ENCODE measurements at places on chromosomes 3 and 15. TPM values are rescaled to one million over a fixed set of nuclear protein-coding genes. Genes with fewer than 3 reads are reported as not detected.

Gene GNAT1
- total RNA-seq: not detected

Gene DMXL2
- 11.4 TPM for total RNA-seq

Gene PATL2
- 0.65 TPM for total RNA-seq

Gene PCOLCE2
- total RNA-seq: 12.6 TPM

Gene FBLN2
- 15.5 TPM for total RNA-seq

Gene OCA2
- total RNA-seq: 0.20 TPM

Gene COL8A1
- total RNA-seq: 0.99 TPM

DNA sequence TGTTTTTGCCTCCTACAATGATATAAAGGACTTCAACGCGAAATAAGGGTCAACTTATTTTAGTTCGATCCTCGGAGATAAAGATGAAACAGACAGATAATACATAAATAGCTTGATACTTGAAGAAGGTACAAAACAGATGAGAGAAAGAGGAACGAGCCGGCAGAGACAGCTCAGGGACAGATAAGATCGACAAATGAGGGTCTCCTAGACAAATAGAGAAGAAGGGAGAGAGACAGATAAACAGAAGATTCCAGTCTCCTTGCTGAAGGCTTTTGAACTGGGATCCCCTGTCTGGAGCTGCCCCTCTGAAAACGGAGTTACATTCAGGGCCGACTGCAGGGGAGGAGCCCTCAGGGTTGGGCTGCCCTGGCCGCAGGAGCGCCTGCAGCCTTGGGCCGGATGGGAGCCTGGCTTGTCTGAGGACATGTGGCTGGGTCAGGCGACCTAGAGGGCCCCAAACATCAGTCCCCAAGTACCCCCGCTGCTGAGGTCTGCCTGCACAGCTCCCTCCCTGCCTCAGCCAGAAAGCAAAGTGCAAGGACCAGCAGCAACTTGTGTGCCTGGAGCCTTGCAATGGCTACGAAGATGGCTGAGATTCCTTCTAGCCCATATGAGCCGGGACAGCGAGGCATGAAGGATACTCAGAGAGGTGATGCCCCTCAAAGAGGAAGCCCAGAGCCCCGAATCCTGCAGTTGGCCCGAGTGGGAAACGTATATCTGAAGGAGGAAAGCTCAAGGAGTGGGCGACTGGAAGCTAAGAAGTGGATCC is 926 bp upstream of the SKOR1 start:
- no peak for DNase-seq

DNA sequence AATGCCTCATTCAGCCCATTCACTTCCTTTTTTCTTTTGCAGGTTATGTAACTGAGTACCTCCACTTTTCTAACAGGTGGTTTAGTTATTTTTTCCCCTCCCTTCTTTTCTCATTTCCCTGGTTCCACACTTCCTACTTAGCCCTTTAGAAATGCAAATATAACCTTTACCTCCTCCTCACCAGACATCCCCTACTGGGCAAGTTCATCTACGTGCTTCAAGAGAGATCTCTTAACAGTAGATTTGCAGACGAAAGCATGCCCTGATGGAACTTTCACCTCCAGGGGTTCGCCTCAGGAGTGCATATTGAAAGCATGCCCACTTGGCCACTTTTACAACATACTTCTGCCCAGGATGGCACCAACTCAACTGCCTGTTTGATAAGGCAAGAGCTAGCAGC is 314.1 kb upstream of the LRRC3B start:
- DNase-seq: no peak

DNA sequence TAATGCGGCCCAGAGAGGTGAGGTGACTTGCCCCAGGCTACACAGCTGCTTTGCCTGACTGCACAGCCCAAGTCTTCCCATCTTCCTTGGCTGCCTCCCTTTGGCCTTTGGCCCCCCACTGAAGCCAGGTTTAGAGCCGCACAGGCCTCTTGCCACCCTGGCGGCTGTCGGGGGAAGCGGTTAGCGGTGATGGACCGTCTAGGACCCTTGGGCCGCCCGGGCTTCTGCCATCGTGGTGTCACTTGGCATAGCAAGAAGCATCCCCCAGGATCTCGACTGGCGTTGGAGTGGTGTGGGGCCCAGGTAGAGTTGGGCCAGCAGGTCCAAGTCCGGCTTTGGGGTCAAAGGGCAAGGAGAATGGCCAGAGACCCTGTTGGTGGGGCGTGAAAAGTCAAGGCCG is 61.0 kb downstream of the LINGO1 start:
- no peak for DNase-seq

DNA sequence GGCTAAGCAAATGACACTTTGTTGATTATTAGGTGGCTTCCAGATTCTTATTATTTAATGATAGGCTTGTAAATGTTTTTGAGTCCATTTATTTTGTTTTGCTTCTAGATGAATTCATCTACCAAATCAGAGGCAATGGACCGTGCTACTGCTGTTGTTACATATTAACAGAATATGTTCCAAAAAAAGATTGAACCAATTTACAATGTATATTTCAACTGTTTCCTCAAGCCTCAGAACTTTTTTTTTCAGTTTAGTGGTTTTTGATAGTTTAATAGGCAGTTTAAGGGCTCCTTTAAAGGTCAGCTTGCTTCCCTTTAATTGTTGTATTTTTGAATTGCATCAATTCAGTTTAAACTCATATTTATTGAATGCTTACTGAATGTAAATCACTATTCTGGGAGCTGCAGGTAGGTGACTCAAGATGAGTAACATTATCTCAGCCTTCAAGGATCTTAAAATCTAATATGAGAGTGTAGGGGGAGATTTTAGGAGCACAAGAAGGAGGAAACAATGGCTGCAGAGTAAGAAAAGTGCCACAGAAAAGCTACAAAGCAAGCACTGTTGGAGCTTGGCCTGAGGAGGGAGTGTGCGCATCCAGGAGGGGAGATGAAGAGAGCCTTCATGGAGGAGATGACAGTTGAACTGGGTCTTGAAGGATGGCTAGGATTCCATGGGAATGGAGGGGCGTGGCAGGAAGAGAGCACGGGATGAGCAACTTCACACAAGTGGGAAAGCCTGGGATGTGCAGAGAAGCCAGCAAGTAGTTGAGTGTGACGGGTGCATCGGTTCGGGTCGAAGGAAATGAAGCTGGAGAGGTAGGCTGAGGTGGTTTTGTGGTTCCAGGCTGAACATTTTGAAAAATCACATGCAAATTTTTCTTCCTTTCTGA is 14.7 kb downstream of the MAP2K1 start:
- no peak for DNase-seq

DNA sequence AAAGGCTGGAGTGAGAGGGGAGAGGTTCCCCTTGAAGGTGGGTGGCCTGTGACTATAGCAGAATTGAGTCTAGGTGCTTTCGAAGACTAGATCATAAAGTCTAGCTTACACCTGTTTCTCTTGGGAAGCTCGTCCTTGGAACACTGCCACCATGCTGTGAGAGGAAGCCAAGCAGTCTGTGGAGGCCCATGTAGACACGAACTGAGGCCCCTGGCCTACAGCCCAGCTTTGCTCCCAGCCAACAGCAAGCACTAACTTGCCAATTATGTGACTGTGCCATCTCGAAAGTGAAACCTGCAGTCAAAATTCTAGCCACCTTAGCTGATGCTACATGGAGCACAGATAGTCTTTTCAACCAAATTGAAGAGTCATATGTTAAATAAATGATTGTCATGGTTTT is 190.5 kb upstream of the NECTIN3 start:
- DNase-seq: no peak

DNA sequence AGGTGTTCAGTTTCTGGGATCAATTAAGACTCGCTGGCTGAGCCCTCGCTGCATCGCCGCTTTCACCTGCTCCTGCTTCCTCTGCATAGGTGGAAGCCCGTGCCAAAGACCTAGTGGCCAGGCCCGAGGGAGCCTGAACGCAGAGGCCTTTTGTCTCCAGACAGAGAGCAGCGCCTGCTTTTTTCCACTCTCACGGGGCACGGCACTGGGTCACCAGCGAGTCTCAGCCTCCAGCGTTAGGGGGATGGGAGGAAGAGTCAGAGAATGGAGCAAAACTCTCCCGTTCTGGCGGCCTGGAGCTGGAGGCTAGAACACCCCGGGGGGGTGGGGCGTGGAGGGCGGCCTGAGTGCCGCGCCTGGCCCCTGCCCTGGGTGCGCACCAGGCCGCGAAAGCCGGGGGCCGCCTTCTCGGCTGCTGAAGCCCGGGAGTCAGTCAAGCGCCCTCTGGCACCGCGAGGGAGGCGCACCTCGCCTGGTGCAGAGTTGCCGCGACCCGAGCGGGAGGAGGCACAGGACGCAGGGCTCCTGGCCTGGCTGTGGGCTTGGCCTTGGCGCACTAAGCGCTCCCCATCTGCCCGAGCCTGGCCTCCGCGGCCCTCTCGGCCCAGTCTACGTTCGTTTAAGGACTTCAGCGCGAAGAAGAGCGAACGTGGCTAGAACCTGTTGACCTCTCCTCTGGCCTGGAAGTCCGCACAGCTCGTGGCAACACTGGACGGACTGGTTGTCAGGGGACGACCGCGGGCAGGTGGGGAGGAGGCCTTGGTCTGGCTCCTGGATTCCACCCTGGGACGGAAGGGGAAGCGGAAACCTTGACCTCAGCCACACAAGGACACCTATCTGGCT is 21.5 kb downstream of the NR2F2 start:
- peak; percentile 69 for DNase-seq

- DNase-seq: no peak
These were observed 8.6 kb upstream of the ARNT2 start for GRCh38 chr15:80395616-80396015.

DNA sequence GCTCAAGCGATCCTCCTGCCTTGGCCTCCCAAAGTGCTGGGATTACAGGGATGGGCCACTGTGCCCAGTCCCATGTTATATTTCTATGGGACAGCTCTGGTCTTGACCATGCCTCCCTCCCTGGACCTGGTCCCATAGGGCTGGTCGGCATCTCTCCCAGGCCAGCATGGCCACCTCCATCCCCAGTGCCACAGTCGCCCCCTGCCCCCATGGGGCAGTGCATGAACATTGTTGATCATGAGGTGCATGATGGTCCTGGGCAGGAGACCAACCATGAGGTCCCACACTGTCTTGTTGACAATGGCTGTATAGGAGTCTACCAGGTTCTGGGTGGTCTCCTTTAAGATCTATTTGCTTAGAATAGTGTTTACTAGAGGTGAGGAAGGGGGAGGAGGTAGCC is 6.5 kb downstream of the RPS17 start:
- DNase-seq: no peak

DNA sequence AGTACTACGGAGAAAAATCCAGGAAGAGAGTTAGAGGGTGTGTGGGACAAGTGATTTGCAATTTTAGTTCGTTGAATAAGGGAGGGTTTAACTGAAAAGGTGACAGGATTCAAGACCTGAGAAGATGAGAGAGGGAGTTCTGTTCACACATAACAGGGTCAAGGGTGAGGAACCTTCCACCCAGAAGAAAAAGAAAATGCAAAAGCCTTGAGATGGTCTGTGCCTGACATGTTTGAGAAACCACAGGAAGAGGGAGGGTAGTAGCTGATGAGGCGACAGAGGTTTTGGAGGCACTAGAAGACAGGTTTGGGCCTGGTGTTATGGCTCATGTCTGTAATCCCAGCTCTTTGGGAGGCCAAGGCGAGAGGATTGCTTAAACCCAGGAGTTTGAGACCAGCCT is 591 bp upstream of the SLC25A20 start:
- no peak for DNase-seq

- no peak for DNase-seq
These were observed 69.5 kb downstream of the TPRA1 start for GRCh38 chr3:127520993-127521392.

DNA sequence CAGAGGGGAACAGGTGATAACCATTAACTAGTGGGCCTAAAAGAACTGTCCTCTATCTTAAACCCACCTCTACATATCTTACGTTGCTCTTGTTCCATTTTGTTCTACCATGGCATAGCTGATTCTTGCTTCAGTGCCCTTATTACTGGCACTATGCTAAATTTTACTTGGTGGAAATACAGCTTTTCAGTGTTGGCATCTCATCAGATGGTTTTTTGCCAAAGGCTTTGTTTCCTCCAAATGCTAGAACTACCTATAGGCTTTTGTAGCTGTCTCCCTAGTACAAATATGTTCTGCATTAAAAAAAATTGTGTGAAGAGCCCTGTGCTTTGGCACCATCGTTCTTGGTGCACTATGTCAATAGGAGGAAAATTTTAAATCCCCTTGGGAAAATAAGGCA is 145.0 kb upstream of the ZBTB20 start:
- DNase-seq: no peak
